ENCODE measurements at places on chromosomes 3 and 15.

GRCh38 chr15:25710184-25710583 lies 152.9 kb downstream of the ATP10A start:
- DNase-seq = no peak

GRCh38 chr15:68558318-68559305 lies 20.2 kb upstream of the CORO2B start:
- no peak for DNase-seq

- DNase-seq = no peak
These were observed 574.0 kb downstream of the NTRK3 start for GRCh38 chr15:87682527-87682926.

- no peak for DNase-seq
These were observed 16.2 kb upstream of the TMEM40 start for GRCh38 chr3:12775226-12775625.

DNA sequence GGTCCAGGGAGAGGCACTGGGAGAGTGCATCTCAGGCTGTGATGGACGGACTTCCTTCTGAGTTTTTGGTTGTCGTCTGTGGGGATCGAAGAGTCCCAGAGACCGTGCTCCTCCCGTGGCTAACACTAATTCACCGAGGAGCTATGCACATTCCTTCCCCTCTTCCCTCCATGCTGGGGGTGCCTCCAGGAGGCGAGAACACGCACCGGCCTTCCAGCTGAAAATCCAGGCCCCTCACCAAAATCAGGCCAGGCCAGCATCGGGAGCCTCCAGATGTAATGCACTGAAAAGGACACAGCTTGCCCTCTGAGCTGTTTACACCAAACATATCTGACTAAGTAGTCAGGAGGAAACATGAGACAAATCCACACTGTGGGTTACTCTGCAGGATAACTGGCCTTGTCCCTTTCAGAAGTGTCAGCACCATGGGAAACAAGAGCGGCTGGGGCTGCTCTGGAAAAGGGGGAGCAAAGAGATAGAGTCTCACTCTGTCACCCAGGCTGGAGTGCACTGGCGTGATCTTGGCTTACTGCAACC lies 5.5 kb downstream of the RNU5B-1 start:
- DNase-seq = no peak

DNA sequence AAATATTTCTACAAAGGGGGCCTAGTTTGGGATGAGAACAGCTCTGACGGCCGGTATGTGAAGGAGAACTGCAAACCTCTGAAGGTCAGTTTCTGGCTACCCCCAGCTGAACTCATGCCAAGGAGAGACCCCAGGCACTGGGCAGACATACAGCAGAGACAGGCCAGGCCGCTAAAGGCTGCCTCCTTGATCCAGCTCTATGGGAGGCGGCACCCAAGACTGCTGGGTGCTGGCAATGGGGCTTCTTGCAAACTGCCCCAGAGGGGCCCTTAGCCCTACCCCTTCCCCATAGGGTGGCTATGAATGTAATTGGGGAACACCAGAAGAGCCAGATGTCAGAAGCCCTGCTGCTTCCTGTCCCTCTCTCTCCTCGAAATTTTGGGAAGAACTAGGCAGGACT lies 13.3 kb downstream of the CLK3 start:
- DNase-seq = no peak

- DNase-seq = no peak
These were observed 1271.0 kb downstream of the NSUN3 start for GRCh38 chr3:95333826-95334225.

GRCh38 chr15:57485869-57486268 lies 105.8 kb upstream of the MYZAP start:
- DNase-seq = peak; percentile 41

Measured in thoracic aorta (tissue), 2 donors.